Cardiac septum (tissue), 1 donor: ENCODE measurements at places on chromosomes 7 and 10. TPM values are rescaled to one million over a fixed set of nuclear protein-coding genes. Genes with fewer than 3 reads are reported as not detected.

DNA sequence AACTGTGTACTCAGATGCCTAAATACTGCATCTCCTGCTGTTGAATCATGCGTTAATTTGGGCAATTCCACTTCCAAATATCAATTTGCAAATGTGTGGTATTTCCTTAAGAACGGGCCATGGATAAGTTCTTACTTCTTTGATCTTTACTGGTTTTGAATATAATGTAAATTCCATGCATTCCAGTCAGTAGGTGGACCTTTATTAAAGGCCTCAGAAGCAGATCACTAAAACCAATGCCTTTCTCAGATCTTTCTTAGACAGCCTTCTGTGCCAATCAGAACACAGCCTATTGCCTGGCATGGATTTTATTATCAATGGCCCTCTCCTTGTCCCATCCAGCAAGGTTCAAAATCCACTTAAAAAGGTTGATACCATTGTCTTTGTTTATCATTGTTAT, 21.5 kb upstream of the POM121L12 start:
- no peak for DNase-seq

DNA sequence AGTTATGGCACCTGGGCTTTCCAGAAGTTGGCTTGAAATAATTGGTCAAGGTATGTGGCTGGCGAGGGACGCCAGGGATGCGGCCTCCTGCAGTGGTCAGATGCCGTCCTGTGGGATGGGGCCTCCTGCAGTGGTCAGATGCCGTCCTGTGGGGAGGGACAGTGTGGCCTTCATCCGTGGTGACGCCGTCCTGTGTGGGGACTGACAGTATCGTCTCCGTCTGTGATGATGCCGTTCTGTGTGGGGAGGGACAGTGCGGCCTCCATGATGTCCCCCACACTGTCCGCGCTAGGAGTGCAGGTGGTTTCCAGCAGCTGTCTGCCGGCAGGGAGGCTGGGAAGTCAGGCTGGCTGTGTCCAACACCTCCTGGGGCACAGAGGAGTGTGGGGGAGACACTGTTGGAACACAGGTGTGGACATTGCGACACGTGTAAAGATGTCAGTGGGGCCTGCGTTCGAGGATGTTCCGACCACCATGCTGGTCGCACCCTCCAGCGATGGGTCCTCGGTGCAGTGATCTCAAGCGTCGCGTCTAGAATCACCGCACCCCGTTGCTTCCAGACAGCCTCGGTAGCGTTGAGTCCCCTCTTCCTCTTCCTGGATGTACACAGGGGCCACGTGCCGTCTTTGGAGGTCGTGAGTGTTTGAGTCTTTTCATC, 52.6 kb downstream of the INPP5A start:
- no peak for DNase-seq

DNA sequence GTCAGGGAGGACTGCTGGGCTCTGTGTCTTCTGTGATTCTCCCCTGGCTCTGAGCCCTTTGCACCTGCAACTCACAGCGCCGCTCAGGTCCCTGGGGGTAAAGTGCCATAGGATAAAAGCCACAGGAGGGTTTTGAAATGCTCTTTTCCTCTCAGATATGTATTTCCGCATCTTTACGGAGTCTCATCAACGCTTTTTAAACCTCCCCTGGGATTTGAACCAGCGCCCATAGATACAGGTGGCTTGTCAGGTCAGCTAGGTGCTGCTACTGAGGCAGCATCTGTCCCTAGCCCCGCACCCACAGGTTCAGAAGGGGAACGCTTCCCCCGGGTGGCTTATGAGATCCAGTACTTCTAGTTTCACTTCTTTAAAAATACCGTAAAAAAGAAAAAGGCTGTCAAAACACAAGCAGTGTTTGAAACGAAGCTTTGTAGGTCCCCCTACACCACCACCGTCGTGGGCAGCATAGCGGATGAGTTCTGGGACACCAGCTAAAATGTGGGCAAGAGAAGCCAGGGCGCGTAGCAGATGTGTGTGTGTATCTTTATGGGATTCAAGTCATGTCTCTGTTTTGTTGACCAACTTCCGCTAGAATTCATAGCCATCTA, 173.5 kb downstream of the CUX1 start:
- no peak for DNase-seq

- no peak for DNase-seq
Measured at GRCh38 chr10:115417585-115418265, 324.6 kb downstream of the ATRNL1 start.

DNA sequence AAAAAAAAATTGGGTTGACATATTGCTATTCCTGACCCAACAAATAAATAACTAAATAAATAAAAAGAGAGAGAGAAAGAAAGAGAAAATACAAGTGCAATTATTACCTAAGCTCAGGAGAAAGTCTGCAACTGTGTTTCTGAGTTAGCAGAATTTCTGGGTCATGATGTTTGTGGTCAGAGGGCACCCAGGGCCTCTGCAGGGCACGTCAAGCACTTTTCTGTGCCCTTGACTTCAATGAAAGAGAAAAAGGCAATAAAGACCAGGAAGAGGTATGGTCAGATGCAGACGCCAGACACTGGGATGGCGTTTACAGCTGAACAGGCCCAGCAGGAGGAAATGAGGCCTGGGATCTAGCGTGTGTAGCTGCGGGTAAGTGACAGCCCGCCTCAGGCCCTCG, 160.9 kb upstream of the GDF10 start:
- DNase-seq = no peak

- DNase-seq = no peak
Measured at GRCh38 chr10:88032566-88032965, 169.1 kb downstream of the PTEN start.

DNA sequence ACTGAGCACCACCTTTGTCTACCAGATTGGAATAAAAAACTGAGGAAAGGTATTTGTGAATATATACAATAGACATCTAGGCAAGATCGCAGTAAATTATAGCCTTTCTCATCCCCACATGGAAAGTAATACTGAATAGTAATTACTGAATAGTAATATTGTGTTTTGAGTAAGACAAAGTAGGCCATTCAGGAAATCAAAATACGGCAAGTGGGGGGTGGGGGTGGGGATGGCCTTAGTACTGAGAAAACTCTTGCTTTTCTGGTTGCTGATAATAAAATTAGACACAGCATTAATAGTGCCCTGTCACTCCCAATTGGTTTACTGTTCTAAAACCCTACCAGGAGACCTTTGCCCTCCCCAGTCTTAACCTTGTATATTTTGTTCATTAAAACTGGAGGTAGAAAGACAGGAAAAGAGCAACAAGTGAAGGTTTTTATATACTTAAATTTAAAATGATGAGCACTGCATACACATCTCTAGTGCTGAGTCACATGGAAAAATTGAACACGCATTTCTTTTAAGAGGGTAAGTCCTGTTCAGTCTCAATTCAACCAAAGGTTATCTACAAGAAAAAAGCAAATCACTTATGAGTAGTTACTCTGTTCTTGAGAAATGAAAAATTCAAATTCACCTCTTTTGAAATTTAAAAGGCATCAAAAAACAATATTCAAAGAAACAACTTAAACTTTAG, 65.6 kb downstream of the IGF2BP3 start:
- no peak for DNase-seq

- DNase-seq = peak; percentile 62
Measured at GRCh38 chr7:1948887-1949680, 279.0 kb downstream of the ELFN1 start.

GRCh38 chr7:156257904-156258303, 382.7 kb upstream of the RNF32 start:
- no peak for DNase-seq

DNA sequence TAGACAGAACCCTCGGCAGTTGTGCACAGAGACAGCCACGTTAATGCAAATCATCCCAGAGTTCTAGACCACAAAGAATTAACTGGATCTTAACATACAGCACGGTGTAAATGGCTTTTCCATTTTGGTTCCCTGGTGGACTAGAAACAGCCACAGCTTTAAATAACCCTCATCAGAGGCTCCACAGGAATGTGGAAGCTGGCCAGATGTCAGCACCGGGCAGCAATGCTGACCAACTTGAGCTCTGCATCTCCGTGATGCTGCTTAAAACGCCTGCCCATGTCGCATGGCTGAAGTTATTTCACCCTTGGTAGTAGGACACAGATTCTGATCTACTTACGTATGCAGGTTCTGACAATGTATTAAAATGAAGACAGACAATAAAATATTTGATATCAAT, 24.5 kb downstream of the RSU1 start:
- no peak for DNase-seq

- DNase-seq = no peak
Measured at GRCh38 chr10:113711142-113711541, 31.4 kb downstream of the CASP7 start.

DNA sequence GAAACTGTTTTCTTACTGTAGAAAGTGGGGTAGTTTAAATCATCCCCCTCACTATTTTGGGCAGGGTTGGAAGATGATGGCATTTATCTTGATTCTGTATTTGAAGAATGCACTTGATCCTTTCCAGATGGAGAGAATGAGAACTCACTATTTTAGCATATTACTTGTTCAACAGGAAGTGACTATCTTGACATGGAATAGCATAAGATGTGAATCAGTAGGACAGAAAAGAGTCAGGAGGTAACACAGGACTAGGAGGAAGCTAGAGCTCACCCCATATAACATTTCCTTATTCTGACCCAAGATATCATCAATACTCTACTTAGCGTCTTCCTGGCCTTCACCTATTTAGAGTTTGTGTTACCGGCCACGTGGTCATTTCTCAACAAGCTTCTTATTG, 400.2 kb downstream of the PHTF2 start:
- no peak for DNase-seq

DNA sequence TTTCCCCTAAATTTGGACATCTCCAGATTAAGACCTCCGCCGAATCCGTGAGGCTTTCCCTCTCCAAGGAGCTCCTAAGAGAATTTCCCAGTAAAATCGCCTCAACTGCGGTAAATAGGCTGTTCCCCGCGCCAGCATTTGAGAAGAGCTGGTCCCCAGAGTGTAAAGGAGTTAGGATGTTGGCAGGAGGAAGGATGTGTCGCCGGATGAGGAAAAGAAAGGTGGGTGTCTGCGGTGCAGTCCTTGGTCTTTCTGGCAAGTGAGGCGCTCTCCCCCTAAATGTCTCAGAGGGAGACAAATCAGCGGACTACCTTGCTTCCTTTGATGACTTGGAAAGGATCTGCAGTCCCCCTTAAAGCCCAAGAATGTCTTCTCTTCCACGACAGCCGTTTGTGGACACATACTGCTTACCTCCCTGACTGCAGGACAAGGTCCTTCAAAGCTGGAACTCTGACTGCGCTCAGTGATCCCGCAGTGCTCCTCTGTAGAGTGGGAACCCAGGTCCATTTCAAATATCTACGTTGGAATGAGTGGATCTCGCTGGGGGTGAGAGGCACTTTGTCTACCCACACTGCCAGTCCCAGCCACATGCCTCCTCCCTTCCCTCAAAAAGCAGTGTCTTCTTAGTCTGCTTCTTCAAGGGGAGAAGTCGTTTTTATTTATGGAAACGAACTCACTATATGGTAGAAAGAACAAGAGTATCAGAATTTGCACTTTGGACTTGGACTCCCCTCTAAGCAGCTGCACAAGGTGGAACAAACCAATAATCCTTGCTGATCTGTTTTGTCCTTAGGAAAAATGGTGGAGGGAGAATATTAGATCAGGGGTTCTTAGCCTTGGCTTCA, 1.1 kb upstream of the DLG5 start:
- no peak for DNase-seq

DNA sequence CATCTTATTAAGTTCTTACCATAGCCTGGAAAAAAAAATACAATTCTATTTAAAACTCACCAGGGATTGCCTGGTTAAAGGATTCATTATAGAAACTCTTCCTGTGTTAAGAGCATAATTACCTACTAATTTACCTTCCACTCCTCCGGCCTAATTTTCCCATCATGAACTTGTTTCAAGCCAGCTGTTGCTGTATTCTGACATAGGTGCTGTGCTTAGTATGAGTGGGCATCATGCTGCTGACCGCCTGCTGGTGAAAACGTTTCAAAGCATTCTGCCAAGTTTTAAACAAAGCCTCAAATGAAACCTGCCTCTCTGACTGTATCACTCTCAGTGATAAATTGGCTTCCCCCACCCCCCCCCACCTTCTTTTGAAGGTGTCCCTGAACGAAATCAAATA, 47.8 kb upstream of the KCNMA1 start:
- no peak for DNase-seq

DNA sequence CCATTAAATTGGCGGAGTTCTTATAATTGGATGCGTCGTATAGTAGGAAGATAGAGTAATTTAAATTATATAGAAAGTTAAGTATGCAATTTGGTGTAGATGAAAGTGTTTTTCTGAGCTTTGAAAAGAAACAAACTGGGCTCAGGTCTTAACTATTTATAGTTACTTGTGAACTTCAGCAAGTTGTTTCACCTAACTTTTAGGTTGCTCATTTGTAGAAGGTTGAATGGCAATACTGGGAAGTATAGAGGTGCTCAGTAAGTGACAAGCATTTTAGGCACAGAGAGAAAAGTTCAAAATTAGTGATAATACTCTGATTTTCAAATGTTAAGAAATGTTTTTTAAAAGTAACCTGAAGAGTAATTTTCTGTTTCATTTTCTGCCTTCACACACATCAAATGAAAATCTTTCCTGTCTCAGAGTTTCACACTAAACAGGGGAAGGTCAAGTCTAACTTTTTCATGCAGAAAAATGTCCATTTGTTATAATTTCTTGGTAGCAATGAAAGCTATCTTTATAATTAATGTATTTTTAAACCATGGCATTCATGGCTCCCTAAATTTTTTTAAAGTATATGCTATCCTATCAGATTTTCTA, 146.5 kb downstream of the PHF14 start:
- no peak for DNase-seq

GRCh38 chr10:68330852-68331454, 911 bp upstream of the HNRNPH3 start:
- no peak for DNase-seq

- DNase-seq = no peak
Measured at GRCh38 chr7:70563960-70564359, 568.0 kb upstream of the GALNT17 start.

GRCh38 chr7:102306916-102307677, 20.4 kb downstream of the SH2B2 start:
- DNase-seq = no peak

DNA sequence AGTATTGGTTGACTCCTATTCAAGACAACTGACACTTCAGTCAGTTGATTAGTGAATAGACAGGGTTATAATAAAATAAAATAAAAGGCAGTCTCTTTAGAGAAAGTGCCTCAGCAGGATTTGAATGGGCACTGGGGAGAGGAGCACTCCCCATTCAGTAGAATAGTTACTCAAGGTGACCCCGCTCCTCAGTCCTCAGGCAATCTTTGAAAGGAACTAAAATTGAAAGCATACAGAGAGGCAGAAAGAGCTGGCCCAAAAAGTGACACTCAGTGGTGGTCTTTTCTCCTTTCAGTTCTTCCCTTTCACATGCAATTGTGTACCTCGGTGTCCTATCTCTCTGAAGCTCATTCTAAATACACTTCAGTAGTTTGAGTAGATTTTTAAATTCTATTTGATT, 47.4 kb upstream of the MACC1 start:
- no peak for DNase-seq

The LEP gene
- total RNA-seq = 0.30 TPM

The LRRTM3 gene
- not detected for total RNA-seq

The SEMA3C gene
- 60.8 TPM for total RNA-seq

The NXPH1 gene
- total RNA-seq = not detected

The GNGT1 gene
- total RNA-seq = not detected

The CFAP70 gene
- 1.4 TPM for total RNA-seq

The ZNF107 gene
- total RNA-seq = 1.9 TPM

The GTF2IRD2 gene
- 17.3 TPM for total RNA-seq

The ATG9B gene
- 0.13 TPM for total RNA-seq

The HOXA10 gene
- total RNA-seq = not detected

The ABCC2 gene
- total RNA-seq = 0.30 TPM

The MPP7 gene
- 13.1 TPM for total RNA-seq

The BHLHA15 gene
- not detected for total RNA-seq
